ENCODE measurements at places on chromosomes 3 and 15. TPM values are rescaled to one million over a fixed set of nuclear protein-coding genes. Genes with fewer than 3 reads are reported as not detected.

- peak; percentile 49 for DNase-seq
These were observed 5.8 kb upstream of the ARPP21 start for GRCh38 chr3:35633332-35634124.

- no peak for DNase-seq
These were observed 1.5 kb downstream of the C2CD4A start for GRCh38 chr15:62068071-62068809.

DNA sequence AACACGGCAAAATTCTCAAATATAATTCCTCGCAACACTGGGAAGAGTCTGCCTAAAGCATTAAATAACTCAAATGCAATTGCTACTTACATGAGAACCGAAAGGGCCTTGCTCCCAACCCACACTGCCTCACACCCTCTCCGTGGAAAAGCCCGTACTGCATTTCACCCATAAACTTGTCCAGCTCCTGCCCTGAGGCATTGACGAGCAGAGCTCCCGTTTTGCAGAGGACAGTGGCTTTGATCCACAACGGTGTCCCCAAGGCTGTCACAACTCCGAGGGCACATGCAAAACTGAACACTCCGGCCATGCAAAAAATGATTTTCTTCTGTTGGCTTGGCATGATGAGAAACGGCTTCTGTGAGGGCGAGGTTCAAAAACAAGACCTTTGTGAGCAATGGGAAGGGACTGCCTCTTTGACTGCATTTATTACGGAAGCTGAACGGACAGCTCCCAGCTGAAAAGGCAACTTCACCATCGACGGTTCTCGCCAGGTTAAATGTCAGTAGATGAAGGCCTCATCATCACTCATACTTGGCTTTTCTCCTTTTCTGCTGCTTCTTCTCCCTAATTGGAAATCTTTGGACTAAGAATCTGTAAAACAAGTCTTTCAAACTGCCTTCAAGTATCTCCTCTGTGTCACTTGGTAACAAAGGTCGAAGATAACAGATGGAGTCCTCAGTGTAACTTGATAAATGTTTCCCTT is at the start of gene CLRN1:
TSS of gene CLRN1 (minus strand) at position 362 of the 706 bp plus-strand sequence. CDS start at position 343, 19 bp downstream.
- no peak for DNase-seq

GRCh38 chr3:173893066-173893465 is 495.5 kb downstream of the NLGN1 start:
- DNase-seq: peak; percentile 82

GRCh38 chr3:74599564-74599963 is 14.9 kb downstream of the CNTN3 start:
- peak; percentile 88 for DNase-seq

DNA sequence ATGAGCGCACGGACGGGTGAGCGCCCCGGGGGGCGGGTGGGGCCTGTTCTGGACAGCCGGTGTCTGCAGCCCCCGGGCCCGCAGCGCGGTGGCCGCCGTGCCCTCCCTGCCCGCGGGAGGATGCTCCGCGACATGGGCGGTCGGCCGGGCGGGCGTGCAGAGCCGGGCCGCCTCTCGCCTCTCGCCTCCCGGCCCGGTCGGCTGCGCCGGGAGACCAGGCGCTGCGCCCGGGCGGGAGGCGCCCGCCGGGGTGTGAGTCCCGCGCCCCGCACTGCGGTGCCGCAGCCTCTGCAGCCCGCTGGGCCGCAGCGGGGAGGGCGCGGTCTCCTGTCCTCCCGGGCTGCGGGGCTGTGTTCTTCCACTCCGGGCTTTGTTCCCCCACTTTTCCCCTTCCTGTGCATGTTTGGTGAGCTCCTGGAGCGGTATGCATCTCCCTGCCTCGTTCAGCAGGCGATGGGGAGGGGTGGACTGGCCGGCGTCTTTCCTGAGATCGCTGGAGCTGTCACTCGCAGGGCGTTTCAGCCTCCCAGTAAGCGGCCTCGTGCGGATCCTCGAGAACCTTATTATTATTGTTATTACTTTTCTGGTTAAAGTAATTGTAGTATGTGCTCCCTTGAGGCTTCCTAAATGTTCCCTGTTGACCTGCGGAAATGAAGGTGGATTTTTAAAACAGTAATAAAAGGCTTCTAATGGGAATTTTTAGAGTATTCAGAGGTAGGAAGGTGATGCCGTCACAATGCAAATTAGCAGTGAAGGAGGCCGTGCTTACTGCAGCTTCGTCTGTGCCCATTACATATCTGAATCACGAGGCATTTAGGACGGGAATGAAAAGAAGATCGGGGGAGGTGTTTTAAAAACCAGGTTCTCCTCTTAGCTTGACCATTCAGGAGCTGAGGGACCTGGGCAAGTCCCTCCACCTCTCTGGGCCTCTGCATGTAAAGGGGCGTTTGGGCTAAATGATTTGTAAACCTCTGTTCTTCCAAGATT is 593 bp downstream of the TMOD2 start:
- peak; percentile 35 for DNase-seq

GRCh38 chr15:77036537-77037387 is 34.1 kb downstream of the TSPAN3 start:
- DNase-seq: no peak

CLDN11 gene
- total RNA-seq: not detected

CTXN2 gene
- not detected for total RNA-seq

LRRC2 gene
- total RNA-seq: 0.20 TPM

MEX3B gene
- 1.9 TPM for total RNA-seq

Measured in HT1080 (cell line).